ENCODE measurements at places on chromosomes 7 and 10. TPM values are rescaled to one million over a fixed set of nuclear protein-coding genes. Genes with fewer than 3 reads are reported as not detected.

LRRC4 gene
- 2.2 TPM for polyA plus RNA-seq

HSPA12A gene
- polyA plus RNA-seq: 9.0 TPM

GHITM gene
- polyA plus RNA-seq: 274 TPM

HMX3 gene
- polyA plus RNA-seq: not detected

FXYD4 gene
- not detected for polyA plus RNA-seq

ACTL6B gene
- not detected for polyA plus RNA-seq

MYH16 gene
- polyA plus RNA-seq: not detected

DLX6 gene
- polyA plus RNA-seq: not detected

AVPI1 gene
- 6.6 TPM for polyA plus RNA-seq
